Activated CD8-positive, alpha-beta T cell treated with anti-CD3 and anti-CD28 coated beads, Interleukin-2, amount 10 ng/mL, durations not matched to agents 7 days and 5 days (primary cell): ENCODE measurements at places on chromosomes 12 and 14. TPM values are rescaled to one million over a fixed set of nuclear protein-coding genes. Genes with fewer than 3 reads are reported as not detected.

JAG2 gene
- 2.5 TPM for total RNA-seq

UNC119B gene
- total RNA-seq, result 18.9 TPM

DNA sequence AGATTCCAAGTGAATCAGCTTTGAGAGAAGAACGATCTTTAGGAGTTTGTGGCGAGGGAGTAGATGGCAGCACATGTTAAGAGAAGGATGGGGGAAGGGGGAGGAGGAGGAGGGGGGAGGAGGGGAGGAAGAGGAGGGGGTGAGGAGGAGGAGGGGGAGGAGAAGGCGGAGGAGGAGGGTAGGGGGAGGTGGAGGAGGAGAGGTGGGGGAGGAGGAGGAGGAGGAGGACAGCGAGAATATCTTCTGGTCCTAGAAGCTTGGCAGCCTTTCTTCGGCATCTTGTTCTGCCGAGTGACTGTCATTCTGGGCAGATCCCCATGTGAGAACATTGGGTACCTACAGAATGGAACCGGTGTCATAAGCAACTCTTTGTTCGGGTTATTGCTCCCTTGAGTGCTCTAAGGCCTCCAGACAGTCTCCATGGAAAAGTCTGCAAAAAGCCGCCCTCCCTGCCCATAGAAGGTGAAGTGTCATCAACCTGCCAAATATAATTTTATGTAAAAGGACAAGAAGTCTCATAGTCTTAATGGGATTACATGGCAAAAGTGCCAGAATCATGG is 6.9 kb downstream of the RFC5 start:
- H3K36me3 ChIP-seq, result peaks cover 75% of the 10 kb centered on the region
- no peak for DNase-seq
- no peak overlapping the region for H3K4me3 ChIP-seq
- H3K4me1 ChIP-seq, result peaks cover 11% of the 10 kb centered on the region
- H3K27ac ChIP-seq, result no peak overlapping the region

GPR135 gene
- total RNA-seq, result 1.5 TPM

PRKD1 gene
- not detected for total RNA-seq

DNA sequence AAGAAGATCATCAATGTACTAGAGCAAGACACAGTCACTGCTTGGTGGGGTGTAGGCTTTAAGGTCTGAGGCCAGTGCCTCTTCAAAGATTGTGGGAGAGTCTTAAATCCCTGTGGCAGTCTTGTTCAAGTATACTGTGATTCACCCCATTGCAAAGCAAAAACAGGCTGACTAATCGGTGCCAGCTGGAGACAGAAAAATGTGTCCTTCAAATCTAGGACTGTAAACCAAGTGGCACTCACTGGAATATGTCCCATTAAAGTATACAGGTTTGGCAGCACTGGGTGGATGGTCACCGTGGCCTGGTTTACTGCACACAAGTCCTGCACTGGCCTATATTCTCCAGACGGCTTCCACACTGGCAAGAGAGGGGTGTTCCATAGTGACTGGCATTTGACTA is 1315.3 kb downstream of the TMEM121 start:
- H3K27ac ChIP-seq, result no peak overlapping the region
- no peak overlapping the region for H3K4me3 ChIP-seq
- no peak for DNase-seq
- no peaks in the 10 kb centered on the region for H3K36me3 ChIP-seq
- peaks cover 30% of the 10 kb centered on the region for H3K4me1 ChIP-seq
